Activated CD4-positive, alpha-beta T cell treated with anti-CD3 and anti-CD28 coated beads, Interleukin-2, amount 50 U/mL, for 24 hours (primary cell): ENCODE measurements at places on chromosomes 3 and 15.

- DNase-seq = no peak
Measured at GRCh38 chr3:5022966-5023776, 43.9 kb downstream of the BHLHE40 start.

- DNase-seq = no peak
Measured at GRCh38 chr15:38535491-38536200, 29.0 kb downstream of the RASGRP1 start.

GRCh38 chr3:17094551-17094950, 209.8 kb downstream of the PLCL2 start:
- DNase-seq = no peak

- no peak for DNase-seq
Measured at GRCh38 chr3:186760141-186760833, 23.1 kb upstream of the EIF4A2 start.

- DNase-seq = no peak
Measured at GRCh38 chr3:5194801-5195509, 7.4 kb downstream of the EDEM1 start.

DNA sequence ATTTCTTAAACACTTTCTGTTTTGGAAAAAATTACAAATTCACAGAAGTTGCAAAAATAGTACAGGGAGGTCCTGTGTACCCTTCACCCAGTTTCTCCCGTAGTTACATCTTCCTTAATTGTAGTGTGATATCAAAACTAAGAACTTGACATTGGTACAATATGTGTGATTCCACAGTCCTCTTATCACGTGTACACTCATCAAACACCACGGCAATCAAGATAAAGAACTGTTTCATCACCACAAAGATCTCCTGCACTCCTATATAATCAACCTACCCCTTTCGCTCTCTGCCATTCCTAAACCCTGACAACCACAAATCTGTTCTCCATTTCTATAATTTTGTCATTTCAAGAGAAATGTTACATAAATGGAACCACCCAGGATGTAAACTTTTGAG, 31.4 kb downstream of the POMGNT2 start:
- DNase-seq = no peak

GRCh38 chr3:14811684-14812083, 7.1 kb upstream of the FGD5 start:
- no peak for DNase-seq

DNA sequence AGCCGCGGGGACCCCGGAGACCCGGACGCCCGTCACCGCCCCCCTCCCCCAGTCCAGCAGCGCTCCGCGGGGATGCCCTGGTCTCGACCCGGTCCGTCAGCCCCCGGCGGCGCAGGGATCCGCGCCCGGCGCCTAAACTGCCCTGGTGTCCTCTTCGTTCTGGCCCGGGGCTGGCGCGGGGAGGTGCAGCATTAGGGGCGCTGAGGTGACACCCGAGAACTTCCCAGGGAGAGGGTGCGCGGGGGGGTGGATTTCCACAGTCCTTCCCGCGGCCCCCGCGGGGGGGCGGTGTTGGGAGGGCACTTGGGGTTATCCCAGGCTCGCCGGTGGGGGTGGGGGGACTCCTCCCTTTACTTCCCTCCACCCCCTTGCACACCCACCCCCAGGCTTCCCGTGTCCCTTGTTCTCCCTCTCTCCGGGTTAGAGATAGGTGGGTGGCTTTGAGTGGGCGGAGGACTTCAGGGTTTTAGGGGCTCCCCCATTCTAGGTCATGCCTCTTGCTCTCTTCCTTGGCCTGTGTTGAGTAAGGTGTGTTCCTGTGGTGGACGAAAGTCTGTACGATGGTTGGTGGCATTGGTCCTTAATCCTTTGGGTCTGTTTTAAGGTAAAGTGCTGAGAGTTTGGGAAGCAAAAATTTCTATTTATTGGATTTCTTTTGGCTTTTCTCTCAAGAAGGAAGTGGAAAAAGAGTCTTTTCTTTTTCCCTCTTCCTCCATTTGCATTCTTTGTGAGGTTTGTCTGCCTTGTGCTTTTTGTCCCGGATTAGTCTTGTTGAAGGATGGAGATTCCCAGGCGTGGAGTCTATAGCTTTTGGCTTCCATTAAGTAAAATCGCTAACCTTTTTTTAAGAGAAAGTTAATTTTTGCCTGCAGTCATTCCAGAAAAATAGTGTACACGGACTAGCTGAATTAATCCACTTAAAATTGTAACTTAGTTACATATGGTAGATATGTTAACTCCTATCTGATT, 811 bp downstream of the SKIL start:
- peak; percentile 43 for DNase-seq

- DNase-seq = no peak
Measured at GRCh38 chr3:79040091-79040490, 727.7 kb downstream of the ROBO1 start.

GRCh38 chr3:8975081-8976020, 12.1 kb upstream of the RAD18 start:
- no peak for DNase-seq

DNA sequence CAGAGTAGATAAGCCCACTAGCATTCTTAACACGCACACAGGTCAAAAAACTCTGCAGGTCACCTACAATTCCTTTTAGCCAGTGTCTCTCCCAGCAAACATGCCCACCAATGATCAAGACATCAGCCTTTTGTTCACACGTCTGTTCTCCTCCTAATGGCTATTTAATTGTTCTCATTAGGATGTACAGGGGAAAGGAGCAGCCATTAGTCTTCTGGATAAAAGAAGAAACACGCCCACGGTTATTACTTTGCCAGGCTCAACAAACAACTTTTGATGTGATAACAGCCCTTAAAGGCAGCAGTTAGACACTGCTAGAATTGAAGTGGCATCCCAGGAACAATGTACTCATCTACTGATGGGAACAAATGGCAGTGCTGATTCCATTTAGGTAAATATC, 108.8 kb downstream of the NTRK3 start:
- DNase-seq = no peak

DNA sequence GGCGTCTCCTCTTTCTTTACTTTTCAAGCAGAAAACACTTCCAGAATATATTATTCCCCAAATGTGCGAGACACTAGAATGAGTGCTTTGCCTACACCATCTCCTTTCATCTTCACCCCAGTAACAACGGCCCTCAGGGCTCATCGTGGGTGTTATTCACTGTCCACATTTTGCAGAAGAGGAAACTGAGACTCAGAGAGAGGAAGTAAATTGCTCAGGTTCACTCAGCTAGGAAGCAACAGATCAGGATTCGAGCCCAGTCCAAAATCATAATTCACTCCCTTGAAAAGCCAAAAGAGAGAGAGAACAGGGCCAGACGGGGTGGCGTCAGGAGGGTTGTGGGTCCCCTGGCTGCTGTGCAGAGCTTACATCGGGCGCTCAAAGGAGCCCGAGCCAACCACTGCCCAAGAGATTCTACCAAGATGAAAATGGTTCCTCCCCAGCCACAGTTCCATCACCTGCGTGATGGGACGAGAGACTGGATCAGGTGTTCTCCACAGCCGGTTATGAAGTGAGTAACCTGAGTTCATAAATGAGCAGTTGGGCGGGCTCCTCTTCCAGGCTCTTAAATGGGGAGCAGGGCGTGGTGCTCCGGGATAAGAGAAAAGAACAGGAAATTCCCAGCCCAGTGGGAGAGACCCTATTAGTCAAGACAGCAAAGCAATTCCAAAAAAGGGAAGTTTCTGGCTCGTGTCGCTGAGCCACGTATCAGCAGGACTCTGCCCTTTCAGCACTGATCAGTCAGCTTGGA, 48.6 kb upstream of the FLNB start:
- no peak for DNase-seq

DNA sequence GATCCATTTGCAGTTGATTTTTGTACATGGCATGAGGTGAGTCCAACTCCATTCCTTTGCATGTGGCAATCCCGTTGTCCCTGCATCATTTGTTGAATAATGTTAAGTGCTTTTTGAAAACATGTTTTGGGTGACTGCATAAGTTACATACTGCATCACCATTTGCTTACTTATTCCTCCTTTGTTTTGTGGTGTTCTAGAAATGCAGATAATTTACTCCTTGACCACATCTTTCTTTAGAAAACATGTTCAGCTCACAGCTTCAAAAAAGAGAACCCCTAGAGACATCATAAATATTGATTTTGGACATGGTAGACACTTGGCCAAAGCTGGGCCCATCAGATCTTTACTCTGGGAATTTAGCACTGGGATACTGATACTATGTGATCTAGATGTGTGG, 135.3 kb upstream of the DAZL start:
- DNase-seq = no peak

GRCh38 chr3:172077197-172077757, 37.9 kb downstream of the FNDC3B start:
- DNase-seq = no peak

- DNase-seq = no peak
Measured at GRCh38 chr3:42130329-42131070, 39.3 kb downstream of the TRAK1 start.

- DNase-seq = no peak
Measured at GRCh38 chr3:181581656-181582055, 130.1 kb upstream of the SOX2 start.

DNA sequence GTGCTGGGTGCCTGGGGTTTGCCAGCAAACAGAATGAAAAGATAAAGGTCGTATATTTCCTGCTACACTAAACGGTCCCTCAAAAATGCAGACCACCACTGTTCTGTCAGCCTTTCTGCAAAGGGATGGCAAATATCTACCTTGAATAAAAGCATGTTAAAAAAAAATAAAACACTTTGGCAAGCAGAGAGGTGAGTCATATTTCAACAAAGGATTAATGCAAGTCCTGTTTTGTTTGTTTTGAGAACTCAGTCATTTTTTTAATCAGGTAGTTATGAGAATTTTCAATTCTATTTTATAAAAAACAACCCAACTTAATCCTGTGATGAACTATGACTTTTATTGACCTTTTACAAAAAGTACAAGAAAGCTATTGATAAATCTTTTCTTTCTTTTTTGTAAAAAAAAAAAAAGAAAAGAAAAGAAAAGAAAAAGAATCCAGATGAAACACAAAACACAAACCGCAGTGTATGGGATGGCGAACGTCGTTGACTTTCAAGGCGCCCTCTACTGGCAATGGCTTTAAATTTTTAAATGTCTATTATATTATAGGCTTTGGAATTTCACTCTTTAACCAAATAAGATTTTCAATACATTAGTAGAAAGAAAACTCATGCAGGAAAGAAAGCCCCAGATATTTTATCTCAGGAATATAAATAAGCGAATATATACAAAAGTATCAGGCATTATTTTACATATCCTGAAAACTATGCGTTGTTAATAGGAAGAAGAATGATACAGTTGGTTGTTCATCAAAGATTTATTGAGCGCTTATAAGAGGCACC, 87.8 kb downstream of the NCEH1 start:
- DNase-seq = peak; percentile 12

- DNase-seq = no peak
Measured at GRCh38 chr15:36988947-36989346, 111.4 kb downstream of the MEIS2 start.

DNA sequence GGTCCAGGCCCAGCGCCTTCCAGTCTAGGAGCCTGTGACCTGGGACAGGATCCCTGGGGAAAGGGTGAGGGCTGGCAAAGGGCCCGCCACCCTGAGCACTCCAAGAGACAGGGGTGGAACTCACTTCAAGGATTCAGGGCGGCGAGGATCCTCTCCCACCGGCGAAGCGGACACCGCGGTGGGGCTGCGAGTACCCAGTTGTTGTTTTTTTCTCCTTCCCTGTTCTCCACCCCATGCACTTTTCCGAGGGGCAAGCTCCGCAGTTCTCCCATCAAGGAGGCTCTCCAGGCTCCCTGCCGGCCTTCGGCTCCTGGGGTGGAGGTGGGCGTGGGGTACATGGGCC, 387 bp upstream of the PAQR5 start:
- DNase-seq = no peak

GRCh38 chr3:42122261-42123011, 31.3 kb downstream of the TRAK1 start:
- no peak for DNase-seq

- DNase-seq = no peak
Measured at GRCh38 chr3:29099775-29100174, 181.1 kb upstream of the RBMS3 start.

GRCh38 chr3:197303452-197303851, 5.0 kb upstream of the DLG1 start:
- no peak for DNase-seq

DNA sequence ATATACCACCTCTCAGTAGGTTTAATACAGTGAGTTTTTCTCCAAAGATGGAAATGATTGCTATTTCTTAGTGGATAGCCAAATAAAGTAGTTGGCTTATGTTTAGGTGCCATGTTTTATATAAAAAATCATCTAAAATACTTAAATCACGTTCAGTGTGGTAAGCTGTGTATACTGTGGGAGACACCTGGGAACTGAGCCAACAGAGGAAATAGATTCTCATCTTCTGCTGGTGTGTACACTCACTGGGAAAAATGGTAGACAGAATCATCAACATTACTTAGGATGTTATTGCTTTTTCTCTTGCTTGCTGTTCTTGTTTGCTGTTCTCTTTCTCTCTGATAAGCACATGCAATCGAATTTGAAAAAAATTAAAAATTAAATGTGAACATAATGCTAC, 112.6 kb upstream of the MB21D2 start:
- no peak for DNase-seq

- DNase-seq = no peak
Measured at GRCh38 chr3:9109568-9109914, 139.9 kb downstream of the SRGAP3 start.

DNA sequence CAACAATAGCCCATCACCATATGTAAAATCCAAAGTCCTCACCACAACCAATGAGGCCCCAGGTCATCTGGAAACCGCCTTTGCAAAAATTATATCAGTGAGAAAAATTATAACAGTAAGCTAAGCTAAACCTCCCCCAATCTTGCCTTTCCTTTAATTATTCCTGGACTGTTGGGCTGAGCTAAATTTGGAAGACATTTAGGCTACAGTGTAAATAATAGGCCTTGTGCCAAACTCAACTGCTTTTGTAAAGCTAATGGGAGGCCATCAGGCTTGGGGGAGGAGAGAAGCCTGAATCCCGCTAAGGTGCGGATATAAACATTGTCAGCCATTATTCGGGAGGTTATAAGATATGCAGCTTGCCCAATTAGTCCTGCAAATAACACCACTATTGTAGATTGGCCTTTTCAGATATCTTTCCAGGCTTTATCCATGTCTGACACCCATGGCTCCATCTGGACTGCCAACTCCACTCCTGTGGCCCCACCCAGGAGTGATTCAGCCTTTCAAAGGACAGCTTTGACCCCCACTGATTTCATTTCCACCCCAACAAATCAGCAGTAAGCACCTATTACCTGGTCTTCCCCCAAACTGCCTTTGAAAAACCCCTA, 53.0 kb upstream of the CA12 start:
- no peak for DNase-seq

- no peak for DNase-seq
Measured at GRCh38 chr3:143070977-143071551, 48.5 kb upstream of the CHST2 start.

DNA sequence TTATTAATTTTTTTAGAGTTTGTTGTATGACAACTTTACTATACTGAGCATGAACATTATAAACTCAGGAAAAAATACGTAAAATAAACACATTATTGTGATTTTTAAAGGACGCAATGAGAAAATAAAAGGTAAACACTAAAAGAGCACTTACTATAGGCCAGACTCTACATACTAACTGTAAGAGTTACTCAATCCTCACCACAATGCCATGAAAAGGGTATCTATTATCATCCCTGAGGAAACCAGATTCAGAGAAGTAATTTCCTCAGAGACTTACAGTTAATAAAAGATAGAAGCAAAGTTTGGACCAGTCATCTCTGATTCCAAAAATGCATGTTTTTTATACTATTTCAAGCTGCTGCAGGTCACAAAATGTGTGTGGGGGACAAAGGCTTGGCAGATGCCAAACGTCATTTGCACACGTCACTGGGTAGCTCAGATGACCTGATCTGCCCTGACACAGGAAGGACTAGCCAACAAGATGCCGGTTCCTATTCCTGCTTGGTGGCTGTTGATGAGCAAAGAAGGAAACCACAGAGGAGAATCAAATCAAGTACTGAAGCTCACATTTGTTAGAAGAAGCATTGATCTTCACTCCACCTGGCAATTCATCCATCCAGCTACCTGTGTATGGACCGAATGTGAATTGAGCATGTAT, 42.3 kb downstream of the KLHL6 start:
- no peak for DNase-seq
